ENCODE measurements at places on chromosomes 4 and X.

DNA sequence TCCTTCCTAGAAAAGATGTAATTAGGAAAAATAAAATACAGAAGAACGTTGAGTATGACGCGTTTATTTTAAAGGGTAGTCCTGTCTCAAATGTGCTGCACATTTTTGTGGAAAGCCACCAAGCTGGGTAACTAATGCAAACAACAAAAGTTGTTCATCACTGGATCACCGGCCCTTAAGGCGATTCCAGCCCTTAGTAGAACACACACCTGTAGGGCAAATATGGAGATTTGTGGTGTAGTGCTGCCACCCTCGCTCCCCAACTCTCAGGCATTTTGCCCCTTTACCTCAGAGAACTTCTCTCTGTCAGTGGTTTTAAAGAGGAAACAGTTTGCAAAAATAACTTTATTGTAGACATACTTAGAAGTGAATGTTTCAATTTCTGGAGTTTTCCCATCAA lies 1.9 kb downstream of the TBL1X start:
- DNase-seq = no peak

GRCh38 chr4:26406346-26406975 lies 83.8 kb downstream of the CCKAR start:
- DNase-seq = no peak

GRCh38 chr4:150773032-150773431 lies 191.1 kb downstream of the MAB21L2 start:
- no peak for DNase-seq

DNA sequence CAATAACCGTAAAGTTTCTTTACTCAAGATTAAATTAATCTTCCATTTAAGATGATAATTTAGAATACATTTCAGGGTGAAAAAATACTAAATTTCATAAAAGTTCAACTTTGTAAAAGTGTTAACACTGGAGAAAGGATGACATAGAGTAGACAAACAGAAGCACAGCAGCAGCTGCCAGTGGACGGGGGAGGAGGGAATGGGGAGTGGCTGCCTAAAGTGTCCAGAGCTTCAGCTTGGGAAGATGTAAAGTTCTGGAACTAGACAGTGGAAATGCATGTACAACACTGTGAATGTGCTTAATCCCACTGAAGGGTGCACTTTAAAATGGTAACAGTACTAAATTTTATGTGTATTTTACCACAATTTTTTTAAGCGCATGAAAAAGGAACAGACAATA lies 39.9 kb downstream of the RELL1 start:
- DNase-seq = no peak

DNA sequence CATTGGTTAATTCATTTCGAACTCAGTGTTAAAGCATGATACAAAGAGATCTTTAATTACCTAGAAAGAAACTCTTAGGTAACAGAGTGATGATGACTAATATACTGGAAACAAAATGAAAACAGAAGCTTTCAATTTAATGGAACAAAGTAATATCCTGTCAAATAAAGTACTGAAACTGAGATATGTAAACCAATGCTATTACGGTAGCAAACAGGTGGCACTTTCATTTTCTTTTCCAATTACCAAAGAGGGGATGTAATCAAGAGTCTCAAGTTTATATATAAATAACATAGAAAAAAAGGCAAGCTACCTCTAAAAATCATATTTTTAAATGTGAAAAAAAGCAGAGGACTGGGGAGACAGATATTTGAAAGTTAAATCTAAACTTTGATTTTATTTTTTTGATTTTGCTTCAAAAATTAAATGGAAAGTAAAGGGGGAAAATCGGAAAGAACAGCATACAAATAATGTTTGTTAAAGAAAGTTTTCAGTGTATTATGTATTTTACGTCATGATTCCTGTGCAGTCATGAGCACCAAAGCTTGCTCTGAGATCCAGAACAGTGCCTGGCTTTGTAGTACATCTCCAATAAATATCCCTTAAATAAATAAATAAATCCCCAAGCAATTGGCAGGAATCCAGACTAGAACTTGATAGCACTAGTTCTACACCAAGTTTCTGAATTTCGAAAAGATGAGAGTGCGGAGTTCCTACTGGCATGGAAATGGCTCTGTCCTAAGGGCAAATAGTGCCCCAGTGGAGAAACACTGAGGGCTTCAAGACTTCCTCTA lies 25.0 kb upstream of the RAPGEF2 start:
- no peak for DNase-seq
